ENCODE measurements at places on chromosomes 2 and 18. TPM values are rescaled to one million over a fixed set of nuclear protein-coding genes. Genes with fewer than 3 reads are reported as not detected.
A peak's percentile ranks its signal among the peaks of the same experiment; 100 is the strongest.

DNA sequence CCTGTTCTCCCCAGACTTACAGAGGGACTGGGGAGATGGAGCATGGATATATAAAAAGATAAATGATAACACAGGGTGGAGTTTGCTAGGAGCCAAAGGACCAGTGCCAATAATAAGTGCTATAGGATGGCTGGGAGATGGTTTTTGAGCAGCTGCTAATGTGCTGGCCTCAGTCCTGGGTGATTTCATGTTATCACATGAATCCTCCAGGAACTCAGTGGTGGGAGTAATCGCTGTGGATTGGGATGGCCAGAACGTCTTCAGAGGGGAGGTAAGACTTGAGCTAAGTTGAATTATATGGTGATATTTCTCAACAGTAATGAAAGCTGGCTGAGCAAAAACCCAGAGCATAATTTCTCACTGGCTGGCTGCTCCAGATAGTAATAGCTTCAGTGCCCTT lies 441.4 kb downstream of the SLC4A3 start:
- DNase-seq = no peak

DNA sequence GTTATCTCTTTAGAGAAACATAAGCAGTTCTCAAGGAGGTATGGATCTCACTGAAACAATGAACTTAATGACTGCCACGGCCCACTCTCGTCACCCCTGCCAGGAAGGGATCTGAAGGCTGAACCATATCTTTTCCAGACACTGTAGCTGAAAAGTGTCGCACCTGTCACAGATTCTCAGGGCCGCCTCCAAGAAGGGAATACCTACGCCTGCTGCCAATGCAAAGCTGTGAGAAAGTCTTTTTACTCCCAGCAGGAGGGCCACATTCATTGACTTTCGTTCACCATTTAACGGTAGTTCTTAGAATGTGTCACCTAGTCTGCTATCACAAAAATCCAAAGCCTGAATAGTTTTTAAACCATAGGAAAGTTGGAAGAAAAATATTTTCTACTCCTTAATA lies 66.7 kb upstream of the SH3BP4 start:
- no peak for DNase-seq

- peak; percentile 1 for DNase-seq
Observed at GRCh38 chr18:57447154-57447621, 12.0 kb downstream of the ONECUT2 start.

GRCh38 chr2:238771218-238771617 lies 76.7 kb upstream of the TWIST2 start:
- DNase-seq = no peak

DNA sequence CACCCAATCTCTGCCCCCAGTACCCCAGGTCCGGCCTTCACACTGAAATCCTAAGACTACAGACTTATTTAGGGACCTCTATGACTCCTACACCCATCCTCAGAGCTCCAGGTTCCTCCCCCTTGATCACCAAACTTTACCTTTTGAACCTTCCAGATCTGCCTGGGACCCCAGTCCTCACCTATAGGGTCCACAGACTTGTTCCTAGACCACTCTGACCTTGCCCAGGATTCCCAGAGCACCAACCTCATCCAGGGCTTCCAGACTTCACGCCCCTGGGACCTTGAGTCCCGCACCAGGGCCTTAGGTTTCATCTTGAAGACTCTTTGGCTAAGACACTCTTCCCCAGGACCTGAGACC lies 462 bp downstream of the CHCHD5 start:
- DNase-seq = no peak

DNA sequence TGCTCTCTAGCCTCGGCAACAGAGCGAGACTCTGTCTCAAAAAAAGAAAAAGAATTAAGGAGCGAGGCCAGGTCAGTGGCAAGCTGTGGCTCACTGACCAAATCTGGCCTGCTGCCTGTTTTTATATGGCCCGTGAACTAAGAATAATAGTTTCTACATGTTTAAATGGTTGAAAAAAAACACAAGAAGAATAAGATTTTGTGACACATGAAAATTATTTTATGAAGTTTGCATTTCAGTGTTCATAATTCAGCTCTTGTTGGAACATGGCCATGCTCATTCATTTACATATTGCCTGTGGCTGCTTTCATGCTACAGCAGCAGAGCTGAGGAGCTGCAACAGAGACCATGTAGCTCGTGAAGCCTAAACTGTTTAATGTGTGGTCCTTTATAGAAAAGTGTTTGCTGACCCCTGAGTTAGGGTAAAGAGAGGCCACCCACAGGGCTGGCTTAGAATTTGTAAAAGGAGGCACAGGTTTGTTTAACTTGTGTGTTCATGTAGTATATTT lies 59.5 kb downstream of the MFSD6 start:
- peak; percentile 30 for DNase-seq

GRCh38 chr2:108942888-108943287 lies 46.1 kb downstream of the EDAR start:
- DNase-seq = no peak

DNA sequence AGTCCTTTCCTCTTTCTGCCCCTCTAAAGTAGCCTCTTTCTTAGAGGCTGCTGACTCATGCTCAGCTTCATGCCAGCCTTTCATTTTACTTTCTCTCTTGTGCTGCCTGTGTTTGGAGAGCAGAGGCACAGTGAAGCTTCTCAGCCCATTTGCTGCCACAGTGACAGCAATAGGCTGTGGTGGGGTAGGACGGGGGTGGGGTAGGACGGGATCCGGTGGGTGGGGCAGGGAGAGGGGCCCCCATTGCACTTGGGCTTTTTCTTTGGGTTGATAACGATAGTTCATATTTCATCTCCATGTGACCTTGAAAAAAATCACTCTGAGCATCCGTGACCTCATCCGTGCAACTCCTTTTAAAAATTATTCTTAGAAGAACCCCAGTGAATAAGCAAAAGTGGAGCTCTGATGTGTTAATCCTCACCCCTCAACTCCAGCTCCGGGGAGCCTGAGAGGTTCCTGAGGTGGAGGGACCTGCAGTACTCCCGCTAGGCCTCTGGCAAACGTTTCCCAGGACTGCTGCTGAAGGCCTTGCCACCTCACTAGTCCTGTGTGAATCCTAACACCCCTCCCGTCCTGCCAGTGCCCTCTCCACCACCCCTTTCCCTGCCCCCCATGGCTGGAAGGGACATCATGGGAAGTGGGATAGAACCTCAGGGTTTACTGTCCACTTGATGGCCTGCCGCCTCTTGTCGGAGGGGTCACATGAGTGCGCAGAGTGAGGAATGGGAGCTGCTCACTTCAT lies 70.8 kb downstream of the INPP4A start:
- no peak for DNase-seq

- no peak for DNase-seq
Observed at GRCh38 chr2:8893978-8894820, 56.8 kb upstream of the KIDINS220 start.

DNA sequence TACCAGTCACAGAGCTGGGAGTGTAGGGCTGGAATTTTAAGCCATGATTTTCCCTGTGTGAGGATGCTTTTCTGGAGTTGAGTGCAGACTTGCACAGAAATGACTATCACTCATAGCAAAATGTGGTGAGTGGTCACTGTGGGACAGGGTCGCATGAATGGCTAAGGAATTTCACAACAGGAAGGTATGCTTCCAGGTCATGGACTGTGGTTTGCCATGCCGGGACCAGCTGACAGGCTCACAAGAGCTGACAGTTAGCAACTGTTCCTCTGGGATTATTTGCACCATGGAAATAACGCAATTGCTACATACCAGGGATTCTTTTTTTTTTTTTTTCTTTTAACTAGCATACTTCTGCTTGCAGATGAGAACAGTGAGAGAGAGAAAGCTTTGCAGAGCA lies 3.8 kb upstream of the UXS1 start:
- DNase-seq = no peak

Gene EHD3
- 2.5 TPM for total RNA-seq

Gene FAM237A
- total RNA-seq = not detected

Gene IL36RN
- not detected for total RNA-seq

Gene CRYGC
- total RNA-seq = not detected

Gene GKN2
- total RNA-seq = not detected

Data from OCI-LY7 (cell line).